ENCODE measurements at places on chromosomes 3 and 15. TPM values are rescaled to one million over a fixed set of nuclear protein-coding genes. Genes with fewer than 3 reads are reported as not detected.

The DGKG gene
- 10.7 TPM for total RNA-seq

GRCh38 chr3:147875498-147875897, 466.3 kb downstream of the ZIC1 start:
- H3K27ac ChIP-seq: no peak overlapping the region
- no peak for DNase-seq
- H3K4me3 ChIP-seq: no peak overlapping the region
- H3K4me1 ChIP-seq: no peaks in the 10 kb centered on the region
- H3K27me3 ChIP-seq: no peaks in the 10 kb centered on the region
- no peaks in the 10 kb centered on the region for H3K36me3 ChIP-seq

- H3K27me3 ChIP-seq: no peaks in the 10 kb centered on the region
- H3K27ac ChIP-seq: no peak overlapping the region
- no peaks in the 10 kb centered on the region for H3K36me3 ChIP-seq
- no peak overlapping the region for H3K4me3 ChIP-seq
Measured at GRCh38 chr3:193991666-193992424, 144.1 kb upstream of the HES1 start.

DNA sequence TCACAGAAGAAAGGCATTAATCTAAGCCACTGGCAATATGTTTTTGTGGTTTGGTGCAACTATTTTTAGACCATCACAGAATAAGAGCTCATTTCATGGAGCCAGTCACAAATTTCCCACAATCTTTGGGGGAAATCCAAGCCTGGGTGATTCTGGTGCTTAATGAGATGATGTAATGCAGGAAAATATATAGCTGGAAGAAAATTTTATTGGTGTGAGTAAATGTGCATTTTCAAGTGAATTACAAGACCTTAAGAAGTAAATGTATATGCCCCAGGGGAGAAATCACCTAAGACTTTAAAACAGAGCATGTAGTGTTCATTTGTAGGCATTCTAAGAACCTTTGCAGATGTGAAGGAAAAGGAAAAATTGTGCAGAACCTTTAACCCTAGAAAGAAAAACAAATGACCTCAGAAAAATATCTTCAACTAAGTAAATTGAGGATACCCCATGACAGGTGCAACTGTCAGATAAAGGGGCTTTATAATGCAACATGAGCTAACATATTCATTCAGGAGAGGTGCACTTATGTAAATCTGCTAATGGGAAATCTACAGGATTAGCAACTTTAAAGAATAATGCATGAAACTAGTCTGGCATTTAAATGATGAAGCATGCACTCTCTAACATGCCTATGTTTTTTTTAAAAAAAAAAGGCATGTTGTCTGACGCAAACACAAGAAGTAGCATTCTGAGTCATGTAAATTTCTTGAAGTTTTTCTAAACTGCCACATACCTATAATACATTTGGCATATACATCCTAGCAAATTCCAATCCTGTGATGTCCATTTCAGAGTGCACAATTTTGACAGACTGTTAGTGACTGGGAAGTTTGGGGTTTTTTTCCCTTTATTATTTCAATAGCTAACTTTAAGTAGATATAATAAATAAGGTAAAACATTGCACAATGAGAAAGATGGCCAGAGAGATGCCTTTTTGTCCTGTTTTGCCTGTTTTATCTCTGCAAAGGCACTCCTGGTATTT, 105.1 kb downstream of the MEX3B start:
- no peaks in the 10 kb centered on the region for H3K36me3 ChIP-seq
- H3K4me3 ChIP-seq: no peak overlapping the region
- no peaks in the 10 kb centered on the region for H3K4me1 ChIP-seq
- H3K27ac ChIP-seq: no peak overlapping the region

- H3K4me3 ChIP-seq: no peak overlapping the region
- H3K27ac ChIP-seq: no peak overlapping the region
- peaks cover 5% of the 10 kb centered on the region for H3K27me3 ChIP-seq
- H3K4me1 ChIP-seq: no peaks in the 10 kb centered on the region
- no peaks in the 10 kb centered on the region for H3K36me3 ChIP-seq
Measured at GRCh38 chr15:69119683-69120395, 40.6 kb upstream of the GLCE start.

The TMEM108 gene
- total RNA-seq: not detected

The THSD4 gene
- total RNA-seq: 144 TPM
